ENCODE measurements at places on chromosomes 1 and 21.

DNA sequence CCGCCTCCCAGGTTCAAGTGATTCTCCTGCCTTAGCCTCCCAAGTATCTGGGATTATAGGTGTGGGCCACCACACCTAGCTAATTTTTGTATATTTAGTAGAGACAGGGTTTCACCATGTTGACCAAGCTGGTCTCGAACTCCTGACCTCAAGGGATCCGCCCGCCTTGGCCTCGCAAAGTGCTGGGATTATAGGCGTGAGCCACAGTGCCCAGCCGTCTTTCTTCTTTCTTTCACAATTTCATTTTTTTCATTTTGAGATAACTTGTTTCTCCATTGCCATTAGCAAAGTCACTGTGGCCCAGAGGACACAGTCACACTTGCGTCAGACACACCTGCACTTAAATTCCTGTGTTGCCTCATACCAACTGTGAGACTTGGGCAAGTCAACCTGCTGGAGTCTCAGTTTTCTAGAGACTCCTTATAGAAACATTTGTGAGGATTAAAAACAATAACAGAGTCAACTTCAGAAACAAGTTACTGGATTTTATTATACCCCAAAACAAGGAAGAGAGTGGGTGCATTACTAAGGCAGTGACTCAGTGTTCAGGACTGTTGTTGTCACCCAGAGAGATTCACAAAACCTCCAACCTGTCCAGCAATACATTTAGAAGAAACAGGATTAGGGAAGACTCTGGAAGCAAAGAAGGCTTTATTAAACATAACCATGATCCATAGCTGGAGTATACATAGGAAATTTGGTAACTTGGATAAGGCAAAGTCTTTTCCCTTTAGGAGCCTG is 2.6 kb downstream of the TEDDM1 start:
- DNase-seq: no peak

GRCh38 chr1:156086256-156086662 is 4.0 kb upstream of the MEX3A start:
- DNase-seq: no peak

GRCh38 chr1:179036844-179037465 is 11.3 kb downstream of the FAM20B start:
- no peak for DNase-seq

- no peak for DNase-seq
These were observed 656.9 kb downstream of the PTPRU start for GRCh38 chr1:29893046-29893723.

- DNase-seq: no peak
These were observed 12.8 kb downstream of the OTUD7B start for GRCh38 chr1:149997585-149998262.

GRCh38 chr1:85091671-85092280 is 43.5 kb upstream of the MCOLN3 start:
- no peak for DNase-seq

- DNase-seq: no peak
These were observed 16.1 kb upstream of the CCDC27 start for GRCh38 chr1:3736131-3736561.

- no peak for DNase-seq
These were observed 9.6 kb downstream of the PTPRU start for GRCh38 chr1:29245876-29246275.

GRCh38 chr1:89129911-89130310 is 4.0 kb upstream of the GBP2 start:
- DNase-seq: no peak

DNA sequence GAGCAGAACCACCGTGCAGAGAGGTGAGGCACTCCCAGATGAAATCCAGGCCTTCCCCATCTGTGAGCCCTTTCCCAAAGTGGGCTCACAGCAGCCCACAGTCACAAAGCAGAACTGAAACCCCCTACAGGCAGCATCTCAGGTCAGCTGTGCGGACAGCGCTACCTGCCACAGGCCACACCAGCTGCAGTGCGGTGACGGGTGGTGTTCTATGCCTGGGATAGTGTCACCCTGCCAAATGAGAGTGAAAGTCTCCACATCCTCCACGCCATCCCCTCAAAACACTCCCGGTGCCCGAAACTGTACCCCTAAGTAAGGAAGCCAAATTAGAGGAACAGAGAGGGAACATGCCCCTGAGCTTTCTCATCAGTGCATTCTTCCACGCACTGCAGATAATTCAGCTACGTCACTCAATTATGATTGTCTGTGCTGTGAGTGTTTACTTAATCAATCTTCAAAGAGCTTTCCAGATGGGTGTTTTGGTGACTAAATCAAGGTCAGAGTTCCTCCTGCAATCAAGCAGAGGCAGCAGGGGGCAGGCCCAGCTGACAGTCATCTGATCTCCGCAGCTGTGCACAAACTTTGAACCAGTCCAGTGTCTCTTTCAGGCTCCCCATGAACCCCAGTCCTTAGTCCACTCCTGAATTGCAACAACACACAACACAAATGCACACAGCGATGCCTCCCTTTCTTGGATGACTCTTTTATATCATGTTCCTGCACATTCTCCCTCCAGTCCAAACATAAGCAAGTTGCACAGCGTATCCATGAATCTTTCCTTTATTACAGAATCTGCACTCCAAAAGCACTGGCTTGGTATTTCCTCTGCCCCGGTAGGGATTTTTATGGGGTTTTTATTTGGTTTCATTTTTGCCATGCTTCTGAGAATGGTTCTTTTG is 150.0 kb downstream of the TOMM20 start:
- peak; percentile 29 for DNase-seq

- no peak for DNase-seq
These were observed 251.3 kb downstream of the PCP4 start for GRCh38 chr21:40118527-40118926.

- DNase-seq: no peak
These were observed 456.9 kb upstream of the LRRC7 start for GRCh38 chr1:69110851-69111250.

DNA sequence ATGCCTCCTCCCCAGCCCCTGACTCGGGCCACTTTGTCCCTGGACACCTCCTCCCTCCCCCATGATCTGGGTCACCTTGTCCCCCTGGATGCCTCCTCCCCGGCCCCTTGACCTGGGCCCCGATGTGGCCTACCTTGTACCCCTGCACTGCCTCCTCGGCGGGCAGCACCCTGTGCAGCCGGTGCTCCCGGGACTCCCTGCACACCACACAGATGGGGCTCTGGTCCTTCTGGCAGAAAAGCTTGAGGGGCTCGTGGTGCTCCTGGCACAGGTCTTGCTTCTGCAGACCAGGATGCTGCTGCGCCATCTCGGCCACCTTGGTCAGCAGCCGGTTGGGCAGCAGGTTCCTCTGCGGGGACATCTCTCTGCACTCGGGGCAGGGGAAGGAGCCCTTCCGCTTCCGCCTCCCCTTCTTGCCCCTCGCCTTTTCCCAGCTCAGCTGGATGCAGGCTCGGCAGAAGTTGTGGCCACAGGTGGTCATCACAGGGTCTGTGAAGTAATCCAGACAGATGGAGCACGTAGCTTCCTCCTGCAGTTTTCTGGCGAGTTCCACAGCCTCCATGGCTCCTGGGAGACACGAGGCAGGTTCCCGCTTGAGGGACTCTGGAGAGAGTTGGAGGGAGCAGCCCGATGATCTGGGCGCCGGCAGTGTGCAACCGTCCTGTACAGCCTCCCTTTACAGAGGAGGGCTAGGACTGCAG is 2.0 kb downstream of the TRIM17 start:
- DNase-seq: no peak

Data from stimulated activated CD4-positive, alpha-beta T cell treated with anti-CD3 and anti-CD28 coated beads, TNF-alpha, amount 100 ng/mL, for 1 hour (primary cell).